Ovary (tissue), 10 donors: ENCODE measurements at places on chromosomes 16 and 17.
A peak's percentile ranks its signal among the peaks of the same experiment; 100 is the strongest.

- no peak for DNase-seq
Measured at GRCh38 chr17:57553991-57554825, 190.9 kb downstream of the CCDC182 start.

DNA sequence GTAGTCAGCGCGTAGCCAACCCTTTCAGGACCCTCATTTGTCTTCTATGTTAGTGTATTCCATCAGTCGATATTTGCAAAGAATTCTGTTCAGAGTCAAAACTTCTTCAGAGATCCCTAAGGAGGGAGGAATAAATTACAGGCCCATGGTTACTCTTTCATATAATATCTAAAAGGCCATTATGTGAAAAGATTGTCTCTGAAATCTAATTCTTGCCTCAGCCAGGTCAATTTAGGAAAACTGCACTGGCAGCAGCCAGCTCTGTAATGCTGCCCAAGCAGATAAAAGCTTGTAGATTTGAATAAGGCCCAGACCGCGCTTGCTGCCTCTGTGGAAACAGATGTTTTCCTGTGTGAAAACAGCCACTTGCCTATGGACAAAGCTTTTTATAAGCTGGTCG, 379.8 kb downstream of the CNTNAP4 start:
- no peak for DNase-seq

DNA sequence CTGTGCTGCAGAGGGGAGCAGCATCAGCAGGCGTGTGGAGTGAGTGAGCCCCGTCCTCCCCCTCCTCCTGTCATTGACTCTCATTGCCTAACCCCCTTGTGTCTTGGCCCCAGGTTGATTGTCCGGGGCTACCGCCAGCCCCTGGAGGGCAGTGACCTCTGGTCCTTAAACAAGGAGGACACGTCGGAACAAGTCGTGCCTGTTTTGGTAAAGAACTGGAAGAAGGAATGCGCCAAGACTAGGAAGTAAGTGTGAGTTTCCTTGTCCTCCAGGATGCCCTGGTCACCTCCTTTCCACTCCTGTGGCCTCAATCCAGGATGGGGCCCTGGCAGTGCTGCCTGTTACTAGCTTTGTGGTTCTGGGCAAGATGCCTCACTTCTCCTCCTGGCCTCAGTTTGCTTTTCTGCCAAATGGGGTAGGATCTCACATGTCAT, 87.0 kb downstream of the ABCC1 start:
- DNase-seq: no peak

GRCh38 chr17:17568772-17569195, 22.7 kb downstream of the PEMT start:
- peak; percentile 67 for DNase-seq

- DNase-seq: peak; percentile 72
Measured at GRCh38 chr17:50169121-50169764, 3.4 kb downstream of the SGCA start.

- DNase-seq: no peak
Measured at GRCh38 chr16:23509441-23509754, 896 bp downstream of the GGA2 start.

DNA sequence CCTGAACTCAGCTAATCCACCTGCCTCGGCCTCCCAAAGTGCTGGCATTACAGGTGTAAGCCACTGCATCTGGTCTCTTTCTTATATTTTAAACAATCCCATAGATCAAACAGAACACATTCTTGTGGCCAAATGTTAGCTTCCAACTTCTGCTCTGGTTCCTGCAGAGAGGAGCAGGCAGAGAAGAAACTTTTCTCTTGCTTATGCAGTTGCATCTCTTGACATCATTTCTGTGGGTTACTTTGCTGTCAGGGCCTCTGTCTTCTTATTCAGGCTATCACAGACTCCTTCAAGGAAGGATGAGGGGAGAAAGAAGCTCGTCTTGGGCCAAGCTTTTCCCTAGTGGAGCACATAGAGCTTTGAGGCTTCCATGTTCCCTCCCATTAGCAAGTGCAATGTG, 7.8 kb downstream of the HSD17B2 start:
- DNase-seq: no peak

GRCh38 chr17:58312021-58312630, 16.5 kb downstream of the TSPOAP1 start:
- DNase-seq: no peak

- no peak for DNase-seq
Measured at GRCh38 chr17:22217135-22217534, 524.8 kb downstream of the KCNJ18 start.

DNA sequence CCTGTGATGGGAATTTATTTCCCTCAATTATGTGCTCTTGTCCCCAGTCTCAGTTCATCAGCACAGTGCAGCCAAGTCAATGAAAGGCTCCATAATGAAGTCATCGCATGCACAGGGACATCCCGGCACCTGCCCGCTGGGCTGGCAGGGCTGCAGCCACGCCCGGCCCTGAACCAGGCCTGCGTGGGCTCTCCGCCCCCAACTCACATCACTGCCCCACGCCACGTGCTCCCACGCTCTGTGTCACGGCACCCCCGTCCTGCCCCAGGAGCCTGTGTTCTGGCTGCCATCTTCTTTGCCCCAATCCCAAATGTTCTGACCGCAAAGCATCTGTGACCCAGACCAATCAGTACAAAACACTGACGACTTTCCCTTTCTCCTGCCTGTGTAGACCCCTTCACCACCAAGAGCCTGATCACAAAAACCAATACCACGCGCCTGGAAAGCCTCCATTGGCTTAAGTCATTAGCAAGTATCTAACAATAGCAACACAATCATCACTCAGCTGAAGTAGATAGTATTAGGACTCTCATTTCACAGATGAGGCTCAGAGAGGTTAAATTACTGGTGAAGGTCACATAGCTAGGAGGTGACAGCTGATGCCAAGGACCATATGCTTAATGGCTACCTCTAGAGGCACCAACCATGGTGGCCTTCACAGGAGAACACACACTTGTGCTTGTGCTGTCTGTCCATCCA, 202.5 kb downstream of the ZFHX3 start:
- DNase-seq: no peak
